Heart right ventricle (tissue), 16 donors: ENCODE measurements at places on chromosomes 6 and 20. TPM values are rescaled to one million over a fixed set of nuclear protein-coding genes. Genes with fewer than 3 reads are reported as not detected.

The ABRACL gene
- 10.3 TPM for polyA plus RNA-seq

The LRRN4 gene
- polyA plus RNA-seq: not detected

The ISM1 gene
- polyA plus RNA-seq: 1.2 TPM

The MYCT1 gene
- polyA plus RNA-seq: 21.0 TPM

The FOXQ1 gene
- polyA plus RNA-seq: not detected

The TFAP2C gene
- polyA plus RNA-seq: 0.03 TPM

The GHRH gene
- not detected for polyA plus RNA-seq

The LY6G6D gene
- polyA plus RNA-seq: not detected

The ZNF311 gene
- 0.66 TPM for polyA plus RNA-seq

DNA sequence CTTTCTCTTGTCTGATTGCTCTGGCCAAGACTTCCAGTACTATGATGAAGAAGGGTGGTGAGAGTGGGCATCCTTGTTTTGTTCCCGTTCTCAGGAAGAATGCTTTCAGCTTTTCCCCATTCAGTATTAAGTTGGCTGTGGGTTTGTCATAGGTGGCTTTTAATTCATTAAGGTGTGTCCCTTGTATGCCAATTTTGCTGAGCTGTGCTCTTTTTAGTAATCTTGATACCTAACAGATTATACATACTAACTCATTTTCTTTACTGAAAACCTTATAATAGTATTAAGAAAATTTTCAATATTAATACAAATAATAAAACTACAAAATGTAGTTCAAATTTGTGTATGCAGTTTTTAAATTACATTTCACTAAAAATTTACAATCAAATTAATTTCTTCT is 379.6 kb upstream of the PLCB4 start:
- no peak for DNase-seq

DNA sequence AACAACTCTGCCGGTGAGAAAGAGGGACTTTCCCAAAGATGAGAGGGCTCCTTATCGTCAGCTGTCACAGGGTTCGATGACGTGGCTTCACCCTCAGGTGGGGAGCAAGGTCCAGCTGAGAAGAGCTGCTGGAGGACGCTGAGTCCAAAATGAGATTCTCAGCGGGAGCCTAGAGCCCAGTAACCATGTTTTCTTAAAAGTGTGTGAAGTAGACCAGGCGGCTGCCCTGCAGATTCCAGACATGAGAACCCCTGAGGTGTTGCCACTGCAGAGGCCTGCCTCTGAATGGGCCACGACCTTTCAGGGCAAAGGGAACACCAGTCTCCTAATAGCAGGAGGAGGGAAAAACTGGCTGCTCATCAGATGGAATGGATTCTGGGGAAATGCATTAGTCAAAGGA is 375.1 kb downstream of the BTBD9 start:
- no peak for DNase-seq

- no peak for DNase-seq
Observed at GRCh38 chr20:53828088-53828681, 234.5 kb upstream of the ZNF217 start.

- peak; percentile 70 for DNase-seq
Observed at GRCh38 chr6:28985462-28986164, 19.5 kb downstream of the ZNF311 start.

- DNase-seq: no peak
Observed at GRCh38 chr6:13359287-13359686, 30.9 kb upstream of the TBC1D7 start.

DNA sequence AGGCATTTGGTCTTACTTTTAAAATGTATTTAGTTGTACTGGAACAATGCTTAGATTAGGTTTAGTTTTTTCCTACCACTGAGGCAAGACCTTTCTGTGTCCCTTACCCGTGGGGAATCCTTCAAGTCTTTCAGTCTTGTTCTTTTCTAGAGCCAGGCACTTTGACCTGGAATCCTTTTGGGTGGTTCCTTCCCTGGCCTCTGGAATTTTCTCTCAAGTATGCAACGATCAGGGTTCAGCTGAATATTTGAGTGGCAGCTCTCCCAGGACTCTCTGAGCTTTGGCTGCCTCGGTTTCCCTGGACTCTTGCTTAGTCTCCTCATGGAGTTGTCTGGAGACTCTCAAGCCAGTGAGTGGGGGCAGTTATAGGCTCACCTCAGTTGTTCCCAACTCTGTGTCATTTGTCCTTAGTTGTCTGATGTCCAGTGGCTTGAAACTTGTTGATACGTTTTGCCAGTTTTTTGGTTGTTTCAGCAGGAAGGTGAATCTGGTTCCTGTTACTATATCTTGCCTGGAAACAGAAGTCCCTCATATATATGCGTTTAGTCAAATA is 118.1 kb downstream of the QKI start:
- DNase-seq: no peak

GRCh38 chr6:160247457-160247883 is 11.2 kb downstream of the SLC22A2 start:
- DNase-seq: peak; percentile 8

DNA sequence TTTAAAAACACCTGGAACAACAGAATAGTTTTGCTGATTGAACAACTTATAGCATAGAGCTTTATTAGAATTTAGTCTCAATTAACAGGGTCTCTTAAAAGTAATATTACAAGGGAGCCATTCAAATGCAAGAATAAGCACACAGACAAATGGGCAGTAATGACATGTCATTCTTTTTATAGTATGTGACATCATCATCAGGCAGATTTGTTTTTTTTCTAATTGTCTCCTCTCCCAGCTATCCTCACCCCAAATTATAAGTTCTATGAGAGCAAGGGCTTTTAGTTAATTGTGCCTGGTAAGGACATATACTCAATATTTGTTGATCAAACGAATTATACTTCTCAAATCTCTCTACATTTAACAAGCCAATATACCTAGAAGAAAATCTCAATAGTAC is 11.0 kb downstream of the PGM3 start:
- no peak for DNase-seq

DNA sequence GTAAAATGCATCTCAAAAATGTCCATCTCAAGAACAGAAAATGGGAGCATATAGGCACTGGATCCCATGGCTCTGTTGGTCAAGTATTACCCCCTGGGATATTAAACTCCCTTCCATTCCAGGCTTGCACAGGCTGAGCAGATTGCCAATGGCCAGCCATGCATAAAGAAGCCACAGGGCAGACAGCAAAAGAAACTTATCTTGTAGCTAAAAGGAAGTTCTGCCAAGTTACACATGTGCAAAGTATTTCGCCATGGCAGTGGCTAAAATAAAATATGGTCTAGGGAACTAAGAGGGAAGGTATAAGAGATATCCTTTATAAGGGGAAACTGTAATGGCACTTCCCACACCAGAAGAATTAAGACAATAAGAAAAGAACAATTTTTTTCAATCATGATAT is 415.6 kb upstream of the BTBD3 start:
- no peak for DNase-seq

DNA sequence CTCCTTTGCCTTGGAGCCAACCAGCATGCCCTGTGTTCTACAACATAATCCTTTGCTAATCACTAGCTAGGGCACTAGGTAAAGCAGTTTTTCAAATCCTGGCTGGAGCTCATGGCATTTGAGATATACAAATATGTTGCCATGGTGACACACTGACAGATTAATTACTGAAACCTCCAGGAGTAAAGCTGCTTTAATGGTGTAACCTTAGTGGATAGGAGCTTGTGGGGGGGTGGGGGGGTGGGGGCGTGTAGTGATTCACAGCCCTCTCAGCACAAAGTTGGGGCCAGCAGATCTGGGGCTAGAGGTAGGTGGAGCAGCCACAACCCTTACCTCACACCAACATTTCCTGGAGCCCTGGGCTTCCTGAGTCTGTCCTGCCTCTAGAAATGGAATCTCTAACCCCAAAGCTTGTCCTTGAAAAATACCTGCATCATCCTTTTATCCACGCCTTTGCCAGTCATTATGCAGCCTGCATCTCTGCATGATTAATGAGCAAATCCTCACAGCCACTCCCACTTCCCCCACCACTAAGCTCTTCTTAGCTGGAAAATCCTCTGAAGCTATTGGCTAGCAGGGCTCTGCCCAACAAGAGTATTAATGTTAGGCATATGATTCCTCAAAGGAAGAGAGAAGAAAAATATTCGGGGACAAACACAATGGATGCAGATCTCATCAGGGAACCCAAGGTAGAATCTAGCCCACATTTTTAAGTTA is 84.5 kb upstream of the PRND start:
- no peak for DNase-seq

DNA sequence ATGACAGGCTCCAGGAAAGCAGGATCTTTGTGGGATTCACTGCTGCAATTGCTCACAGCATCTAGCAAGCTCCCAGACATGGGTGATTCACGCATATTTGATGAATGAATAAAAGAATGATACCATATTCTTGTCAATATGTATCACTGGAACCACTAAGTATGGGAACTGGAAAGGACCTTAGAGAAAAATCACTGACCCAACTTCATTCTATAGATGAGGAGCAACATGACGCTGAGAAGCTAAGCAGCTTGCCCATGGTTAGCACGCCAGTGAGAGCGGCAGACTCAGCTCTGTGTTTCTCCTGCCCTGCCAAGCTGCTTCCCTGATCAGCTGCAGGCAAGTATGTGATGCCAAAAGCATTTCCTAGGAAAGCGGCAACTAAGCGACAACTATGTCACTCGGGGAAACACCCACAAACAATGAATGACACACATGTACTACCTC is 66.8 kb downstream of the PPP1R3G start:
- no peak for DNase-seq

DNA sequence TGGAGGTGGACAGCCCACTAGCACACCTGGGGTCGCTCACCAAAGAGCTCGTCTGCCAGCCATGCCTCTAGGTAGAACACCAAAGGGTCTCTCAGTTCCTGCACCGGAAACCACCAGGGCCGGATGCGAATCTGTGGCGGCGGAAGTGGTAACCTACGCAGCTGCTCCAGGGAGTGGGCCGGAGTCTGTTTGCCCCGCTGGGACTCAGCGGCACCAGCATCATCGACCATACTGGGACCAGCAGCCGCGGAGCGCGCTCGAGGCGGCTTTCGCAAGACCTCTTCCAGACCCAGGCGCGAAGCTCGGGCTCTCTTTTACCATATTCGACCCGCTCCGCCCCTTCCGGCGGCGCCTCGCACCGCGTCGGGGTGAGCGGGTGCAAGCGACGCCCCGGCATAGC is at the start of gene OOEP:
Gene OOEP, minus strand, starts transcription at position 335 of the 400 bp plus-strand sequence. Its CDS starts 105 bp downstream, at position 230.
- no peak for DNase-seq

DNA sequence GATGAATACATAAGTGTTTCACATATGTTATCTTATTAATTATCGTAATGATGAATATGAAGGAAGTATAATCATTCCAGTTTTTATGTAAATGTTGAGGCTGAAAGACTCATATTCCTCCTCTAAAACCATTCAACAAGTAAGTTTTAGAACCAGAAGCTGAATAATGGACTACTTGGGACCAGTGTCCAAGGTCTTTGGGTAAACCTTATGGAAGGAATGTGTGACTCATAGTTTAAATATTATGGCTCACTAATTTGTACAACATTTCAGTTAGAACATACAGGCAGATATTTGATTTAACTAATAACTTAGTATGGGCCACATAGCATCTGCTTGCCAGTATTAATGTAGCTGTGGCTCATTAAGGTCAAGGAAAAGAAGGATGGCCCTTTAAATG is 209.6 kb downstream of the TFAP2B start:
- no peak for DNase-seq

GRCh38 chr20:10228330-10228729 is 9.7 kb downstream of the SNAP25 start:
- DNase-seq: no peak

- peak; percentile 15 for DNase-seq
Observed at GRCh38 chr6:116008470-116009243, 52.0 kb downstream of the FRK start.

DNA sequence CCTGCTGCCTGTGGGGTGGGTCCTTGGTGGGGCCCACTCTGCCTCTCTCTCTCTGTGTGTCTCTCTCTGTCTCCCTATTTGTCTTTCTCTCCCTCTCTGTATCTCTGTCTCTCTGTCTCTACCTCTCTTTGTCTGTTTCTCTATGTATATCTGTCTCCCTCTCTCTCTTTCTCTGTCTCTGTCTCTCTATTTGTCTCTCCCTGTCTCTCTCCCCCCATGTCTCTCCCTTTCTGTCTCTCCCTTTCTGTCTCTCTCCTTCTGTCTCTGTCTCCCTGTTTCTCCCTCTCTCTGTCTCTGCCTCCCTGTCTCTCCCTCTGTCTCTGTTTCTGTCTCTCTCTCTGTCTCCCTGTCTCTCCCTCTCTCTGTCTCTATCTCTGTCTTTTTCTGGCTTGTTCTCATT is 353.2 kb downstream of the CDH4 start:
- DNase-seq: no peak

GRCh38 chr20:49914310-49915117 is 815 bp downstream of the SPATA2 start:
- no peak for DNase-seq

DNA sequence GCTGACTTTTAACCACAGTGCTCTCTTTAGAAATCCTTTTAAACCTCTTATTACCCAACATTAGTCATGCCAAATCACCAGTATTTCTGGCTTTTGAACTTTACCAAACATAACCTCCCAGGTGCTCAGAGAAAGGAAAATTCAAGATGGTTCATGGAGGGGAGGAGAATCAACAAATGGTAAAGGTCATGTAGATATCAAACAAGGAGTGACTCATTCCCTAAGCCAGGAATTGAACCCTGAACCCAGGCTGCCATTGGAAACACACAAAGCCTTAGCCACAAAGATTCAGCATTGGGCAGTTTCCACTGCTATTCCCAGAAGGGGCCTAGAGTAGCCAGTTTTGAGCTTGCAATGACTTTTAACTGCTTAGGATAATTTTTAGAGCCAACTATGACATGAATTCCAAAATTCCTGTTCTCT is 21.6 kb upstream of the ENTPD6 start:
- no peak for DNase-seq

DNA sequence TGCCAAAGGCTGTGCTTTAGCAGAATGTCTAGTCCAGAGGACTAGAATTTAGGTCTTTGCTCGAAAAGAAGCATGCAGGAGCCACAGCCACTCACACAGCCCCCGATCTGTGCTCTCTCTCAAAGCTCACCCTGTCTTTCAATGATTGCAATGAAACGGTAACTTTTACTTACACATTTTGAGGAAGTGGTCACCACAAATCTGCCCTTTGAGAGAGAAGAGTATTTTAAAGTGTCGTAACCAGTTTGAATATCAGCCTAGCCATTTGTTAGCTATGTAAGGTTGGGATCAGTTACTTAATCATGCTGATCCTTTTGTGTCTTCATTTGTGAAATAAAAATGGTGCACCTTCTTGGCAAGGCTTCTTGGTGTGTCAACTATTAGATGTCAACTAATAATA is 209.0 kb downstream of the TFAP2A start:
- DNase-seq: no peak

- DNase-seq: no peak
Observed at GRCh38 chr20:60491051-60491581, 532.9 kb downstream of the CDH26 start.
